Liver (tissue), 10 donors: ENCODE measurements at places on chromosomes 3 and 15.

GRCh38 chr3:58214484-58215316 lies 3.9 kb upstream of the DNASE1L3 start:
- DNase-seq, result no peak
- peak overlapping the region; percentile 1 for H3K27ac ChIP-seq
- H3K36me3 ChIP-seq, result no peaks in the 10 kb centered on the region
- H3K4me1 ChIP-seq, result peaks cover 10% of the 10 kb centered on the region
- H3K4me3 ChIP-seq, result no peak overlapping the region

DNA sequence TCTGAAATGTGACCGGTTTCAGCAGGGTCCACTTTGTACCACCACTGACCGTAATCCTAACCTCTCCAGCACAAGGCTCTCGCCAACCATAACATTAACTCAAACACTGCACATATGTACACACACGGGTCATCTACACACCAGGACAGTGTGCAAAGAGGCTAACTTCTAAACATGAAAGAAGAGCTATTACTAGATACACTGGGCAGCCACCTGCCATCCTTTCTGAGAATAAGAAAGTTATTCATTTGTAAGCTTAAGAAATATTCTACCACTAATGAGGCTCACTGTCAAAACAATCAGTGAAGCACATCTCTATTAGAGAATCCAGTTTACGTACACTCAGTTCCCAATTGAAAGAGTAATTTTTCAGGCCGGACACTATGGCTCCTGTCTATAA lies 59.1 kb upstream of the PARL start:
- H3K27me3 ChIP-seq, result no peaks in the 10 kb centered on the region
- no peaks in the 10 kb centered on the region for H3K4me1 ChIP-seq
- peaks cover 5% of the 10 kb centered on the region for H3K36me3 ChIP-seq
- DNase-seq, result no peak
- H3K27ac ChIP-seq, result no peak overlapping the region

DNA sequence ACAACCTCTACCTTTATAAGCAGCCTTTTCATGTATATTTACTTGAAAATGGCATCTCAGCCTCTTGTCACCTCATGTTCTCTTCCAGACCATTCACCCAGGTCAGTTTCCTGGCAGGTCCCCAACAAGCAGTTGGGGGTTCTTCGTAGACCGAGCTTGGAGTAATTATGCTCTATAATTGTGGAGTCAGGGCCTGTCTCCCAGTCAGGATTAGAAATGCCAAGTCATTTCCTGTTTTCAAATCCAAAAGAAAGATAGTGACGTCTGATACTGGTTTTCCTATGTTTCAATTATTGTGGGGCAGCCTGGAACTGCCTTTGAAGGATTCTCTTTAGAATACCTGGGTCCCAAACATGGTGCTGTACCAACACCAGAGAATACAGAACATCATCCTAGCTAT lies 430.6 kb downstream of the MECOM start:
- no peaks in the 10 kb centered on the region for H3K36me3 ChIP-seq
- no peak overlapping the region for H3K4me3 ChIP-seq
- H3K4me1 ChIP-seq, result no peaks in the 10 kb centered on the region
- H3K27me3 ChIP-seq, result no peaks in the 10 kb centered on the region

DNA sequence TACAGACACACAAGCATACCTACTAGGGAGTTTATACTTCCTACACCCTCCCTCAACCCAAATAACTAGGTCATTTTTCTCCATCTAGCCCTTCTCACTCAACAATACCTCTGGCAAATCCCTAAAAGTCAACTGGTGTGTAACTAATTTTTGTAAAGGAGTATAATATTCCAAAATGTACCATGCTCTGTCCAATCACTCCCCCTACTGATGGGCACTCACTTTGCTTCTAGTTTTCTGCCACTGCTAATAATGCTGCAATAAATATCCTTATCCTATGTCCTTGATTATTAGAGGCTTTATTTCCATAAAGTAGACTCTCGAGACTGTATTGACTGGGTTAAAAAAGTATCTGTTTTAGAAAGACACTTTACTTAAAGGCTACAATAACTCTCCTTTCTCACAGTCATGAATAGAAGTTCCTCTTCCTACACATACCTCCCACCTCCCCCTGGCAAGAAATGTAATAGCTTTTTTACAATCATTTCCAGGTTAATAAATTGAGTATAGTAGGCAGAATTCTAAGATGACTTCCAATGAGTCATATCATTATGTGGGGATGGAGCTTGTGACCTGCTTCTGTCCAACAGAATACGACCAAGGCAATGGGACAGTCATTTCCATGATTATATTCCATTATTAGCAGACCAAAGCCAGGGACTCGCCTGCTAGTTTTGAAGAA lies 30.0 kb downstream of the SHQ1 start:
- no peaks in the 10 kb centered on the region for H3K36me3 ChIP-seq
- no peak overlapping the region for H3K27ac ChIP-seq
